ENCODE measurements at places on chromosomes 16 and 17.
A peak's percentile ranks its signal among the peaks of the same experiment; 100 is the strongest.

- no peak for DNase-seq
Observed at GRCh38 chr16:22075043-22075757, 17.1 kb upstream of the VWA3A start.

- peak; percentile 55 for DNase-seq
Observed at GRCh38 chr17:44053125-44053872, 13.2 kb downstream of the LSM12 start.

GRCh38 chr16:27960619-27961295 lies 102.8 kb downstream of the GSG1L start:
- DNase-seq, result no peak

DNA sequence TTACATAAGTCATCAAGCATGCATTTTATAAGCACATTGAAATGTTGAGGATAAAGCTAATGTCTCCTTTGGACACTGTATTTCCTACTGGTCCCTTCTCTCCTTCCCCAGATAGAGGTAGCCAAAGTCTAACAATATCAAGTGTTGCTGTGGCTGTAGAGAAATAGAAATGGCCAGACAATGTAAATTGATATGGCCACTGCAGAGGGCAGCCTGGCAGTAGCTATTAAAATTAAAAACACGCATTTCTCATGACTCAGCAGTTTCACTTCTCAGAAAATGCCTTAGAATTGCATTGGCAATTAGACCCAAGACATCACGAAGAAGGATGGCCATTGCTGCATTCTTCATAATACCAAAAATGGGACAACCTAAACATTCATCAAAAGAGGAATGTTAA lies 46.8 kb upstream of the MRTFB start:
- no peak for DNase-seq

GRCh38 chr17:61405686-61406536 lies 6.3 kb downstream of the TBX2 start:
- DNase-seq, result no peak

DNA sequence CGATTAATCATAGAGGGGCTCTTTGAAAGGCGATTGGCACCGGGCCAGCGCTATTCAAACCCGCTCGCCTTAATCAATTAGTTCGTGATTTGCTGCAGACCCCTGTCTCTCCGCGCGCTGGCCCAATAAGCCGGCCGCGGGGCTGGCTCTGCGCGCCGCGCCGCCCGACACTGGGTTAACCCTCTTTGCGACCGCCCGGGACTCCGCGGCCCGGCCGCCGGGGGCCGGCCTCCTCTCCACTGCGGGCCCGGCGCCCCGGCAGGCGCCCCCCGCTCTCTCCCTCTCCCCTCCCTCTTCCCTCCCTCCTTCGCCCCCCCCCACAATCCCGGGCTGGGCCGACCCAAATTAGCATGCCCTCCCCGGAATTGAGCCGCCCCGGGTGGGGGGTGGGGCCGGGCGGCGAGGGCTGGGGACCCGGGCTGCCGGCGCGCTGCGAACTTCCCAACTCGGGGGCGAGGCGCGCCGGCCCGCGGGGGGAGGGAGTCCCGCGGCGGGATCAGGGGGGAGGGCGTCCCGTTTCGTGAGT lies 428 bp upstream of the SALL1 start:
- peak; percentile 64 for DNase-seq

- no peak for DNase-seq
Observed at GRCh38 chr16:67082100-67082499, 27.6 kb upstream of the PHAF1 start.

DNA sequence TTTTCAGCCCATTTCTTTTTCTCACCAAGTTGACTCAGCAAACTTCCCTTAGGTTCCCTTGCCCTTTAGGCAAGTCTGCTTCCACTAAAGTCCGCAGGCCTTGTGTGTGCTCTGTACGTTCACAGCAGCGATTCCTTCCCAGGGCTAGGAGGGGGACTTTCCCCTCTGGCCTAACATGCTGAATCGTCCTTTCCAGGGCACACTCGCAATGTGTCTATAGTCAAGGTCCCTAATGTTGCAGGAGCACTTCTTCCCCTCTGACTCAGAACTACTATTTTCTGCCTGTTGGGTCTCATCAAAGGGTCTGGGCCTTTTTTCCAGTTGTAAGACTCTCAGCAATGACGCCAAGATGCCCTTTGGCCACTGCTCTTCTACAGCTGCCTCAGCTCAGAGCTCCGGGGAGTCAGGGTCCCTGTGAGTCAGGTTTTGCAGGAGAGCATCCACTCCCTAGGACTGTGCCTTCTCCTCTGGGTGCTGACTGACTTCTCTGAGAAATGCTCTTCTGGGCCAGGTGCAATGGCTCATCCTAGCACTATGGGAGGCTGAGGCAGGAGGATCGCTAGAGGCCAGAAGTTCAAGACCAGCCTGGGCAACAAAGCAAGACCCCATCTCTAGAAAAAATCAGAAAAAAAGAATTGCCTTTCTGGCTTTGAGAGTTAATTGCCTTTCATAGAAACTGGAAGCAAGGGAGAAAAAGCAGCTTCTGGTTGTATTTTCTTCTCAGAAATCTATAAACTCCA lies 64.4 kb upstream of the TBX2 start:
- DNase-seq, result no peak

DNA sequence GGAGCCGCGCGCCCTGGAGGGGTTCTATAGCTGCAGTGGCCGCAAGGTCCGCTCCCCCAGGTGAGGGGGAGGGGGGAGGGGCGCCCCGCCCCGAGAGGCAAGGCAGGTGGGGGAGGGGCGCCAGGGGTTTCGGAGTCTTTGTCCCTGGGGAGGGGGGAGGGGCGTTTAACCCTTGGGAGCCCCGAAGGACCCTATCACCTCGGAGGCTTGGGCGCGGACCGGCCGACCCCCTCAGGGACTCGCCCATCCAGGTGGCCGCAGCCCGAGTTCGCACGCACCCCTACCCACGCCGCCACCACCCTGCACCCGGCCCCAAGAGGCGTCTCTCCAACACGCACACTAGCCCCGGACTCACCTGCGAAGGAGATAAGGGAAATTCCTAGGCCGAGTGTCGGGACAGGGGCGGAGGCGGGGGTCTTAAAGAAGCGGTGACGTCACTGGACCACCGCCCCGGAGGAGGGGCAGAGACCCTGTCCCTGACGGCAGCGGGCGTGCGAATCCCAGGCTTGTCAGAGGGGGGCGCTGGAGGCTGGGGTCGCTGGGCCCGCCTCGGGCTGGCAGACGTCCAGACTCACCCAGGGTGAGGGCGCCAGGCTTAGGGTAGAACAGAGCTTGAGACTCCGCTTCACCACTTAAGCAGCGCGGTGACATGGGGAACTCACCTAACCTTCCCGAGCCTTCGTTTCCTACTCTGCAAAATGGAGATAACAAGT lies at the start of gene CLDN6:
Gene CLDN6, minus strand, starts transcription at position 390 of the 713 bp plus-strand sequence. CDS start 2,162 bp downstream, outside the sequence.
- no peak for DNase-seq

- DNase-seq, result peak; percentile 69
Observed at GRCh38 chr16:85041219-85042166, 13.9 kb downstream of the KIAA0513 start.

GRCh38 chr16:28623172-28623711 lies 13.4 kb upstream of the SULT1A1 start:
- peak; percentile 76 for DNase-seq

DNA sequence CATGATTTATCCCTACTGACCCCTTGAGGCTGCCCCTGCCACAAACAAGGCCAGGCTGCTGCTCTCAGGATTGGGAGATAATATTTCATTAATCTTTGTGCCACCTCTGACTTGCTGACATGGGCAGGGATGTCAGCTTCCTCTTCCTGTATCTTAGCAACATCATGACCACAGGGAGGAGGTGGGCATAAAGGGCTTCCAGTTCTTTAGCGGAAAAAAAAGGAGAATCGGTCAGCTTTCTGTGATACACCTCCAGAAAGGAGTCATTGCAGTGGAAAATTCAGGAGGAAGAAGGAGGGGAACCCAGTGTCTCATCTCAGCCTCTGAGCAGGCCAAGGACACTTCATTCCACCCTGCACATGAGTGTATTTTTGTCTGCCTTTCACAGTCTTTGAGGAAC lies 206.8 kb upstream of the SDK2 start:
- no peak for DNase-seq

DNA sequence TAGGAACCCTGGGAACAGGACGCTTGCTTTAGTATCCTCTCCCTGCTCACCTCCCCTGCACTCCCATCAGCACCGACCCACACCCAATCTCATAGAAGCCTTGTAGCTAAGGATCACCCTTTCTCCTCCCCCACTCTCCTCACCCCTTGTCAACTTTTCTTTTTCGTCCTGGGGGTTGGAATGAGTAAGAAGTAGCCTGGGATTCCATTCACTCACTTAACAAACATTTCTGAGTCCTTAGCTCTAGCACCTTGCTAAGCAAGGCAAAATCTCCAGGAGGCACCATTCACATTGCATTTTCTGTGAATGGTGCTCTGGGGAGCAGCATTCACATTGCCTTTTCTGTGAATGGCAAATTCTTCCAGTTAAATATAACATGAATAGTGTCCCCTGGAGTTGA lies 1.1 kb upstream of the PGAP3 start:
- no peak for DNase-seq

- DNase-seq, result peak; percentile 82
Observed at GRCh38 chr16:64656471-64656870, 465.4 kb downstream of the CDH11 start.

- peak; percentile 80 for DNase-seq
Observed at GRCh38 chr17:75472119-75472518, 15.7 kb downstream of the TMEM94 start.

- no peak for DNase-seq
Observed at GRCh38 chr17:58238147-58238634, at the start of gene LPO. TSS of gene LPO (plus strand) at chr17:58238584. CDS start at chr17:58242980, 4,396 bp downstream.

GRCh38 chr16:51556694-51557340 lies 405.7 kb upstream of the SALL1 start:
- DNase-seq, result no peak

DNA sequence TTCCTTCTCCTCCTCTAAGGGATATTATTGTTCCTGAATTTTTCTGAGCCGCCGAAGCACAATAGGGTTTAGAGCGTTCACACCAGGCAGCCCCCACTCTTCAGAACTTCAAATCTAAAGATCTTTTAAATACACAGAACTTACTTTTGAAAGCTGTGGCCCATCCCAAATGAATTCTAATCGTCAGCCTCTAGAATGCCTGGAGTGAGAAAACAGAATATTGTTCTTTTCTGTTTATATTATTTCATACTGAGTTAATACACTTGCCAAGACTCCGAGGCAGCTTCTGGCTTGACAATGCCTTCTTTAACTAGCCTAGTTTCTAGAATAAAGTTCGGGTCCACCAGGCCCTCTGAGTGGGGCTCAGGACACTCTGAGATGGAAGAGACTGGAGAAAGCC lies 405.6 kb downstream of the WWOX start:
- no peak for DNase-seq

DNA sequence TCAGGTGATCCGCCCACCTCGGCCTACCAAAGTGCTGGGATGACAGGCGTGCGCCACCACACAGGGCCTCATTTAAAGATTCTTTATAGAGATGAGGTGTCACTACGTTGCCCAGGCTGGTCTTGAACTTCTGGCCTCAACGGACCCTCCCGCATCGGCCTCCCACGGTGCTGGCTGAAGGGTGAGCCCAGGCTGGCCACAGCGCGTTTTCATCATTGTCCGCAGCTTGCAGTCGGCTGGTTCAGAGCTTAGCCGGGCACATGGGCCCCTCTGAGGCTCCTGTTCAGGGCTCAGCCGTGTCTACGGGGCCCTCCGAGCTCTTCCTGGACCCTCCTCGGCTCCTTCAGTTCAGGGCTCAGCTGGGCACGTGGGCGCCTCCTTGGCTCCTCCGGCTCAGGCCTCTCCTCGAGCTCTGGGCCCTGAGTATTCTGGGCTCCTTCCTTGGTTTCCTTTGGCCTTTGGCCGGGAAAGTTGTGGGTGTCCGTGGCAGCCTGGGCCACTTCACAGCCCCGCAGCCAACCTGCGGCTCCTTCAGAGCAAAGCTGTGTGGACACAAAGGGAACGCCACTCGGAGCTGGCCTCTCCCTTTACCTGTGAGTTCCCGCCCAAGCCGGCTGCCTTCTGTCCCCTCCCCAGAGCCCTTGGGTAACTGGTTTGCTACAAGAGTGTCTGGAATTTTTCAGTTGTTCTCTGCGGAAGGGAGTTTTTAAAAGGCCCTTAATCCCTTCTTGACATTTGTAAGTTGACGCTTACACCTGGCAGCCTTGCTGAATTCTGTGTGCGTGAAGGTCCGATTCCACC lies 1.2 kb upstream of the MSLN start:
- DNase-seq, result no peak

GRCh38 chr16:56842133-56842532 lies 22.9 kb upstream of the SLC12A3 start:
- DNase-seq, result no peak

- DNase-seq, result peak; percentile 65
Observed at GRCh38 chr16:69187446-69188235, 677 bp downstream of the SNTB2 start.

DNA sequence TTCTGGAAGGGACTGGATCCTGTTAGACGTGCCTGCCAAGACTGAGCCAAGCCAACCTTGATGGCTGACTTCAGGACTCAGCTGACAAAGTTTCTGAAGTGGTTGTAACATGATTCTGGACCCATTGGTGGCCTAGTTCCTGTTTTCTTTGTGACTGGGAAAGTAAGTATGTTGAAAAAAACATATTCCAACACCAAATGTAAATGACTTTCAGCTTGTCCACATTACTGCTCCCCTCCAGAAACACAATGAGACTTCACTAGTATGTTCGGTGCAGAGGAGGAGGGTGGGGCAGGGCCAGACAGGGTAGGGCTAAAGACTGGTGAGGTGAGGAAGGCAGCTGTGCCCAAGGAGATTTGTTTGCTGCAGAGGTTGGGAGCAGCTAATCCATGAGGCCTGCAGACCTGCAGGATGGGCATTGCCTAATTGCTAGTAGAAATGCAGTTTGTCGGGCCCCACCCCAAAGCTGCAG lies 26.4 kb downstream of the NMT1 start:
- no peak for DNase-seq

GRCh38 chr16:27446721-27447120 lies 44.7 kb downstream of the IL21R start:
- DNase-seq, result no peak

- no peak for DNase-seq
Observed at GRCh38 chr16:81956213-81956948, 54.9 kb downstream of the SDR42E1 start.

DNA sequence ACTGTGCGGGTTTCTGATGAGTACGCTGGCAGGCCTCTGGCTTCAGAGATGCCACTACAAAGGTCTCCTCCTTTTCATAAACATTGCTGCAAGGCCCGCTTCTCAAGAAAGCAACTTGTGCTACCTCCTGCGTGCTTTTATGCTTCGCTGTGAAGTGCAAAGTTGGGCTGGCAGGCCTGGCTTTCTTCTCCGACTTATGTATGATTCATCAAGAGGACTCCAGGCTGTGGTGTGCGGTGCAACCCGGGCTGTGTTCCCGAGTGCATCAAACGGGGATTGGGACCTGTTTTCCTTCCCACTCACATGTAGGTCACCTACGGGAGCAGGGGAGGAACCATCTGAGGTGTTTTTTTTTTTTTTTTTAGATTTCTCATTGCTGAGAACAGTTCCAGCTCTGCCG lies 534.1 kb downstream of the WWOX start:
- DNase-seq, result no peak

DNA sequence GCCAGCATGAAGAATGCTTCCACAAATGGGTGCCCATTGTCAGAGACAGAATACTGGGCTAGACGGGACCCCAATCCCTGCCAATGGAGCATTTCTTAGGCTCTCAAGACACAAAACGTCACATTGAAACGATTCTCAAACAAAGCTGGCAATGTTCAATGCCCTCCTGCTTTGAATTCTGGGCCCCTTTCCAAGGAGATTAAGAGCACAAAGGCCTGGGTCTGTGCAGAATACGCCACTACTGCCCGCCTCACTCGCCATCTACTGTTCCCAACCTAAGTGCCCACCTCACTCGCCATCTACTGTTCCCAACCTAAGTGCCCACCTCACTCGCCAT lies 9.7 kb downstream of the CFAP20 start:
- peak; percentile 44 for DNase-seq

All from NCI-H1105 treated with DMSO at 0.1 percent for 48 hours (cell line).